ENCODE measurements at places on chromosomes 12 and 14.

DNA sequence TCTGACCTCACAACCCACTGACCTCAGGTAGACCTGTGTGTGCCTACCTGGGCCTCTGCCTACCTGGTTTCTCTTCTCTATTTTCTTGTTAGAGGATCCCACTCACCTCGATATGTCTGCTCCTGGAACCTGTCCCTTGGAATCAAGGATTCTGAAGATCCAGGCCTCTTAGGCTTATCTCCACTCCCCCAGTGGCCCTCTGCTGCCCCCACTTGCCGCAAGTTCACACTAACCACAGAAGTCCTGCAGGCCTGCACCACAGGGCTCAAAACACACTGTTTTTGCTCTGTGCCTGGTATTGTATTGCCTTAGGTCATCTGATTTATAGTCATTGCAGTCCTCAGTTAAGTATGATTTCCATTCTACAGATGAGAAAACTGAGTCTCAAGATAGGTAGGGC, 15.3 kb upstream of the NRXN3 start:
- DNase-seq, result no peak

- DNase-seq, result no peak
Measured at GRCh38 chr12:79367032-79367589, 323.7 kb downstream of the PAWR start.

- no peak for DNase-seq
Measured at GRCh38 chr12:121934309-121934664, 15.9 kb downstream of the CFAP251 start.

DNA sequence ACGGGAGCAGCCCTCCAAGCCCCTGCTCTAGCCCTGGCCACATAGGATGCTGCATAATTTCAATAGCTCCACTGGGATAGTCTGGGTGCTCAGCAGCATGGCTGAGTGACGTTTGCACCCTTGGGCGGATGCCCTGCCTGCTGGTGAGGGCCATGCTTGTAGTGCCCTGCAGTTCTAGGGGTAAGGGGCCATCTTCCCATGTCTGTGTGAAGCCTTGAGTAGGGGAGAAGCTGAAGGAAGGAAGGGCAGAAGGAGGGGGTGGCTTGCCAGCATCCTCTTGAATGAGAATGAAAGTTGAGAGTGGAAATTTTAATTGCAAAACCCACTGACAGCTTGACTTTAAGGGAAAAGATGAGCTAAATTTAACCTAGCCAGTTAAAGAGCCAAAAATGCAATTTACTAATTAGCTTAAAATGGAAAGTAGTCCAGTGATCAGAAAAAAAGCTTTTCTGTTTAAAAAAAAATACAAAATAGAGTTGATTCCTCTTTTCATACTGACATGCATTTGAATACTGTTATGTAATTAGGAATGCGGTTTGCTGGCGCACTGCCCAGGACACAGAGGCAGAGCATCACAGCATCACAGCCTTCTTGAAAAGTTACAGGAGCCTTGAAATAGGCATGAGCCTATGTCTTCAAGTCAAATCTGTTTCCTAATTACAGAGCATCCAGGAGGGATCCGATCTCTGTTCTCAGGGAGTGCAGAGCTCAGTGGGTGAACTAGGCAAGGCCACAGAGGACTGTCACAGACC, 18.5 kb upstream of the EML1 start:
- DNase-seq, result peak; percentile 73

DNA sequence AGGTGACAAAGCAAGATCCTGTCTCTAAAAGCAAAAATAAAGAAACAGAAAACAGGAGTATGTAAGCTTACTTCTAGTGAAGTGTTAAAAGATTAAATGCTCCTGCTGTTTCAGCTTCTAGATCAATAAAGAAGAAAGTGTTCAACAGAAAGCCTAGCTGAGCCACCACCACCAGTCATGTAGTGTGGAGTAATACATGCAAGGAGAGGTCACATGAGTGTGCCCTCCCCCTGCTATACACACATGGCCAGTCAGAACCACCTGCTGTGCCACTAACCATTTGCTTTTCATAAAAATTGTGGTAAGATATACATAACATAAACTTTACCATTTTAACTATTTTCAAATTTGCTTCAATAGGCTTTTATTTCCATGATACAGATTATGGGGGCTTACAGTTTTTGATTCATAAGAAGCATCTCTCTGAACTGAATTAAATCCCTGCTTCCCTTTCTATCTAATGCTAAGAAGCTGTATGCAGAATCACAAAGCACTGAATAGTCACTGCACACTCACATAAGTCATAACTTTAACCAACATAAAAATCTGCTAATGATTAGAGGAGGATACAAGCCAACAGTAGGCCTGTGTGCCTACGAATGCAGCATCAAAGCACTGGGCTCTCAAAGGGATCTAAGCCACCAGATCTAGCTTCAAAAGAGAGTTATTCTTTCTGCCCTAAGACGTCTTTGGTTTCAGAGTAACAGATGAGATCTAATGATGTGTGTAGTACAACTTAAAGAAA, 515.5 kb downstream of the C12orf50 start:
- peak; percentile 20 for DNase-seq

- DNase-seq, result peak; percentile 42
Measured at GRCh38 chr14:23361320-23361719, 3.7 kb downstream of the EFS start.

DNA sequence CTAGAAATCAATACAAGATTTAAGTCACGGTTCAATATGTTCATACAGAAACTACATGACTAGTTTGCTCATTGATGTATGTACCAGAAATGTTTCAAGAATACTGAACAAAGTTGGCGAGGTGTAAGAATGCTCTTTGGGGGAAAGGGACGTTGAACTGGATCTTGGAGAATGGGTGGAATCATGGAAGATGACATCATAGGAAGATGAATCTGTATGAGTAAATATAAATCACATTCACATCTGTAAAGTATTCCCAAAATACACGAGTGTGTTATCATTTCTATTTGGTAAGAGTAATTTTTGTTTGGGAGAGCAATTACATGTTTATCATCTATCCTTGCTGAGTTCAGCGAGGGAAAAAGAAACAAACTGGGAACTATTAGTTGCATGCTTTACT, 162.2 kb upstream of the TMTC1 start:
- no peak for DNase-seq

GRCh38 chr14:104696671-104697316, 7.4 kb downstream of the INF2 start:
- DNase-seq, result no peak

DNA sequence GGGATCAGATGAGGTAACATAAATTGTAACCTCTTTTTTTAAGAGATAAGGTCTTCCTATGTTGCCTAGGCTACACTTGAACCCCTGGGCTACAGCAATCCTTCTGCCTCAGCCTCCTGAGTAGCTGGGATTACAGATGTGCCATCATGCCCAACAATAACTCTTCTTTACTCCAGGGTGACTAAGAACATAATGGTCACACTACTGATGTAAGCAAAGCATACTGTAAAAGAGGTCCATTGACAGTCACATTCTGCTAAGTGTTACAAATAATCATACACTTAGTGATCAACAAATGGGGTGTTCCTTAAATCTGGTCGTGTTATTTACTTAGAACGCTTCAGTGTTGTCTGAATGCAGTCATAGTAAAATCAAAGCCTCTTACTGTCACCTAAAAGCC, 68.9 kb downstream of the EPS8 start:
- no peak for DNase-seq

DNA sequence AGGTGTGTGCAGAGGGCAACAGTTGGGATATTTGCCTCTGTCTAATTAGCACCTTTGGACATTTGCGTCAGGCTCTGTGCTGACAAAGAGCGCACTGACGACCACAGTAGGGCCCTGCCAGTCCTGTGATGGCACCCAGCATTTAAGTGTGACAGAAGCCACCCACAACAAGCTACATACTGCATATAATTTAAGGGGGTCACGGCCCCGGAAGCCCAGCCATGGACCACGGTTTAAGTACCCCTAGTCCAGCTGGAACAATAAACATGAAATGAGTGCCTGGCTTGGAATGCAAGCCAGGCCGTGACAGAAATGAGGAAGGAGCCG, 16.8 kb upstream of the DYNC1H1 start:
- DNase-seq, result no peak

- peak; percentile 90 for DNase-seq
Measured at GRCh38 chr14:20681348-20682126, 2.8 kb upstream of the RNASE4 start.

DNA sequence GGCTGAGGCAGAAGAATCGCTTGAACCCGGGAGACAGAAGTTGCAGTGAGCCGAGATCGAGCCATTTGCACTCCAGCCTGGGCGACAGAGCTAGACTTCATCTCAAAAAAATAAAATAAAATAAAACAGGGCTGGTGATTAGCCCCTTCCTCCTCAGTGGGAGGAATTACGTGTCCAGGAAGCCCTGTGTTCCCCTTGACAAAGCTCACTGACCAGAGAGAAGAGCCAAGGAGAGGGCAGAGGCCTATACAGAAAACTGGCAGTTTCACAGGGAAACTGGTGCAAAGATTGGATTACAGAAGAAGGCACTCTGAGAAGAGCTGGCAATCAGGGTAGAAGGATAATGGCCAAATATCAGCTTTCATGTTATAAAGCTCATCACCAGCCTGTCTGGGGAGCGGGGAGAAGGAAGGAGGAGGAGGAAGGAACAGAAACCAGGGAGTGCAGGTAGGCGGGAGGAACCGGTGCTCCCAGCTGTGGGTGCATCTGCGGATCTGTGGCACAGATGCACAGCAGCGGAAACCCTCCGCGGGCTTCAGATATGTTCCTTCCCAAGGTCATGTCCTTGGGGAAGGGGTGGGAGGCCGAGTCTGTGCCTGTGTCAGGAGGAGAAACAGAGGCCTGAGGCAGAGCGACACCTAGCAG, 6.7 kb downstream of the RAB15 start:
- DNase-seq, result no peak

DNA sequence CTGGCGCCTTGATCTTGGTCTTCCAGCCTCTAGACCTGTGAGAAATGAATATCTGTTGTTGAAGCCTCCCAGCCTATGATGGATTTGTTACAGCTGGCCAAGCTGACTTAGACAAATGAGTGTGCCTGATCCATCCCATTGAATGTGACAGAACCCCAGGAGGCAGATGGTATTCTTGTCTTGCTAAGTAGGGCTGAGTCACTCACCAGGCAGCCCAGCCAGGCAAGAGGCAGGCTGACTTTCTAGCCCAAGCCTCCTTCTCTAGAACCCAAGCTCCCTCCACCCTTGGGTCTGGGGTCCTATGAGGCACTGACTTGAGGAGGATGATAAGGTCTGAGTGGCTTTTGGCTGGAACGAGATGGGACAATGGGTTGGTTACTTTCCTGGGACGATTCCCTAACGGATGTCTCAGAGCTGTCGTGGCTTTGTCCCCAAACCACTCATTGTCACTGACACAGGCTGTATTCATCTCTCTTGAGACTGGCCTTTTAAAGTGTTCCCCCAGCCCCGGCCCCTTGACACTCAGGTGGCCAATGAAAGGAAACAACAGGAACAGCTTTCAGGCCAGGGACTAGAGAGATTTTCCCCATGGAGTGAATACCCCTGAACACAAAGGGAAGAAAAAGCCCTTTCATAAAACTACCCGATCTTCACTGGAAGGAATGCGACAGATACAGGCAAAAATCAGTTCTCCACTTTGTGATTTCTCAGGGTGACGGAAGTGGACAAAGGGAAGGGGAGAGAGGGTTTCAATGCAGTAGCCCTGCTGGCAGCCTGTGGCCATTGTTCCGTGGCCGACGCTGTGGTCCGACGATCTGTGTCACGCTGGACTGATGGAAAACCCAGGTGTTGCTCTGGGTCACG, 264.2 kb downstream of the AACS start:
- no peak for DNase-seq

DNA sequence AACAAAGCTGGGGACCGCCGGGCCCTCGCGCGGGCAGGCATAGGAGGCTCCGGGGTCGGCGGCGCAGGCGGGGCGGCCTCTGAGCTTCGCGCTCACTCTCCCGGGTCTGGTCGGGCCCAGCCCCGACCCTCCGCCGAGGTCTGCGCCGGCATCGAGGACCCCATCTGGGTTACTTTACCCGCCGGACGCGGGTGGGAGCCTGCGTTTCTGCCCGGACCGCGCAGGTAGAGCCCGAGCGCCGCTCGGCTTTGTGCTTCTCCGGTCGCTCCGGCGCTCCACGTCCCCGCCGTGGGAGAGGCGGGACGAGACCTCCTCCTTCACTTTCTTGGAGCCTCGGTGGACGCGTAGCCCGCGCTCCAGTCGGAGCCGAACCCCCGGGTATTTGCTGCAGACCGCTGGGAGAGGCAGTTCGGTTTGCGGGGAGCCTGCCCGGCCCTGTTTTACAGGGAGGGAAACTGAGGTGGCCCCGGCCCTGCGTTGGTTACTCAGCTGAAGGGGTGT, 63.2 kb downstream of the FBXL14 start:
- DNase-seq, result no peak

DNA sequence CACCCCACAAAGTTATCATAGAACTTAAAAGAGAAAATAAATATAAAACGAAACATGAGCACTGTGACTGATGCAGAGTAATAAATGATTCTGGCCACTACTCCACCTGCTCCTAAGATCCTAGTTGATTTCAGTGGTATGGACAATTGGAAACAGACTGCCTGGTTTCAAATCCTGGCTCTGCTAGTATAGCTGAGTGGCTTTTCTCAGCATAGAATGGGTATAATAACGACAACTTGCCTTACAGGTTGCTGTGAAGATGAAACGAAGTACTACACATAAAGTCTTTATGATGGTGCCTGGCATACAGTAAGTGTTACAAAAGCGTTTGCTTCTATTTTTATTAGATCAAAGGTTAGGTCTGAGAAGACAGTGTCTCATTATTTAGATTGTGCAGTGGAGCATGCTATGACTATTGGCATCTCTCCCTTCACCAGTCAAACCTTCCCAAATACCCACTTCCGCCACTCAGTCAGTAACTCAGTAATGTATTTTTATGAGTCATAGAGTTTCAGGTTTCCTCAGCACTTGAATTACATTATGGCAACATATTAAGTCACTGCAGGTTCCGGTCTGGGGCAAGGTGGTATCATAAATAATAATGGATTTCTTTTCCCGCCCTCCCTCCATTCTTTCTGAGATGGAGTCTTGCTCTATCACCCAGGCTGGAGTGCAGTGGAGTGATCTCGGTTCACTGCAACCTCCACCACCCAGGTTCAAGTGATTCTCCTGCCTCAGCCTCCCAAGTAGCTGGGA, 29.7 kb upstream of the NR2C1 start:
- DNase-seq, result peak; percentile 79

DNA sequence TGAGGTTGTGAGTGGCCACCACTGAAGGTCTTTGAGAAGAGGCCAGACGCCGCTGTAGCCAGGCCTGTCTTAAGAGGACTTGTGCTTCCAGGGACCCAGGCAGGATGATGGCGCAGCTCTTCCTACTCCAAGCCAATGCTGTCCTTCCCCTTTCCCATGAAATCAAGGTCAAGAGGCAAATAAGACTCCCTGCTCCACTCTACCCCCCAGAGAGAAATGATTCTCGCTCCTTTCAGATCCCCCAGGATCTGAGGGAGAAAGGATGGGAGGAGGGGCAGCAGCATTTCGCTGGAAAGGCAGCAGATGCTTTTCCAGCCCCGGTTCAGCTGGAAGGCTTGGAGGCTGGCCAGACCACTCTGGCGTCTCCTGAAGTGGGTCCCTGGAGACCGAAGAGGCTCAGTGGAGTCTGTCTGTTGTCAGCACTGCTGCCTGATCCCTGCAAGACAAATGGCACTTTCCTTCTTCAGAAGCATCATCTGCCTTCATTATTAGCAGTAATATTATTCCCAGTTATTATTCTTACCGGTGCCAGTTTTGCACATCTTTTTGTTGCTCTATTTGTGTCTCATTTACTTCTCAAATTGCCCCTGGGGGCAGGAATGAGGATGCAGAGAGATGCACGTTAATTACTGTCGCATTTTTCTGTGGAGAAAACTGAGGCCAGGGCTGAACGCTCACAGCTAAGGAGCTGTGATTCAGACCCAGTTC, 51.4 kb downstream of the C14orf132 start:
- peak; percentile 93 for DNase-seq

GRCh38 chr12:103806803-103807202, 34.2 kb downstream of the NT5DC3 start:
- DNase-seq, result no peak

Measured in fibroblast of skin of abdomen (primary cell).